Stimulated activated CD4-positive, alpha-beta T cell treated with anti-CD3 and anti-CD28 coated beads, Interleukin-1b, Interleukin-23, amount 100 ng/mL, for 24 hours (primary cell): ENCODE measurements at places on chromosomes 7 and 10.

GRCh38 chr7:100562195-100563099 is 11.3 kb downstream of the SAP25 start:
- DNase-seq = no peak

GRCh38 chr10:127276794-127277462 is 80.5 kb upstream of the INSYN2A start:
- DNase-seq = no peak

GRCh38 chr10:38174336-38174735 is 80.2 kb downstream of the ZNF37A start:
- no peak for DNase-seq

DNA sequence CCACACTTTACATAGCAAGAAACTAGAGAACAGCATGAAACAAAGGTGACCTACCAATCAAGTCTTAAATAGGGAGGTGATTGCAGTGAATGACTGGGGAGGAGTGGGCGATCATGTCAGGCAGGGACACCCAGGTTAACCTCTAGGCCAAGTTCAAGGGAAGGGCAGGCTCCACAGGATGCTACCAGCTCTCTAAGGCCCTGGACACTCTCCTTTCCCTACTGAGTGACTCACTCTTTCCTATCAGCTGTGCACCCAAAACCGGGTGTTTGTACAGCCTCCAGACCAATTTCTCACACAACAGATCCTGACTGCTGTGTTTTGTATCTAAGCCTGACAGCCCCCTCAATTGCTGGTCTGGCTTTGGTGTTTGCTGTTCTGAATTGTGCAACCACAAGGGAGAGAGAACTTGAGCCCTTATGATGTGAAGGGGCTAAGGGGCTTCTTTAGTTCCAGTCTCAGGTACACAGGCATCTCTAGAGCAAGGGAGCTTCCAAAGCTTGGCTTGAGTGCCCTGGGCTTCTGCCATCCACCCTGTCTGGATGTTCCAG is 107.8 kb downstream of the TBXAS1 start:
- DNase-seq = no peak

DNA sequence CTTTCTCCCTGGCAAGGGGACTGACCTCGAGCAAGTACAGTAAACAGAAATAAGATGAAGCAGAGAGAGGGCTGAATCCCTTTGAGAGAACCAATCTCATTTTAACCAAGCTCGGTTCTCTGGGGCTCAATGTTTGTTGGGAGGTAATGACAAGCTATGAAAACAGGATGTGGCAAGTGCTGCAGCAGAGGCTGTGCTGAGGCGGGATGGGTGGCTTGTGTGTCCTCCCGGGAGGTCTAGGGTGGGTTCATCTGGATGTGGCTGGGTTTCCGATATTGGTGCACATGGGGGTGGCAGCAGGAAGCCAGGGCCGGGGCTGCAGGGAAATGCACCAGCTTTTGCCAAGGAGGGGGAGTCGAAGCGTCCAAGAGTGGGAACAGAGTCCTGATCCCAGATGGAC is 84.5 kb downstream of the AOAH start:
- no peak for DNase-seq

GRCh38 chr7:29612596-29612995 is 49.0 kb downstream of the PRR15 start:
- no peak for DNase-seq

GRCh38 chr10:89810908-89811525 is 109.6 kb downstream of the KIF20B start:
- no peak for DNase-seq

GRCh38 chr10:32937911-32938424 is 20.1 kb downstream of the ITGB1 start:
- DNase-seq = no peak

- DNase-seq = no peak
Observed at GRCh38 chr7:115346685-115347084, 424.8 kb downstream of the MDFIC start.

DNA sequence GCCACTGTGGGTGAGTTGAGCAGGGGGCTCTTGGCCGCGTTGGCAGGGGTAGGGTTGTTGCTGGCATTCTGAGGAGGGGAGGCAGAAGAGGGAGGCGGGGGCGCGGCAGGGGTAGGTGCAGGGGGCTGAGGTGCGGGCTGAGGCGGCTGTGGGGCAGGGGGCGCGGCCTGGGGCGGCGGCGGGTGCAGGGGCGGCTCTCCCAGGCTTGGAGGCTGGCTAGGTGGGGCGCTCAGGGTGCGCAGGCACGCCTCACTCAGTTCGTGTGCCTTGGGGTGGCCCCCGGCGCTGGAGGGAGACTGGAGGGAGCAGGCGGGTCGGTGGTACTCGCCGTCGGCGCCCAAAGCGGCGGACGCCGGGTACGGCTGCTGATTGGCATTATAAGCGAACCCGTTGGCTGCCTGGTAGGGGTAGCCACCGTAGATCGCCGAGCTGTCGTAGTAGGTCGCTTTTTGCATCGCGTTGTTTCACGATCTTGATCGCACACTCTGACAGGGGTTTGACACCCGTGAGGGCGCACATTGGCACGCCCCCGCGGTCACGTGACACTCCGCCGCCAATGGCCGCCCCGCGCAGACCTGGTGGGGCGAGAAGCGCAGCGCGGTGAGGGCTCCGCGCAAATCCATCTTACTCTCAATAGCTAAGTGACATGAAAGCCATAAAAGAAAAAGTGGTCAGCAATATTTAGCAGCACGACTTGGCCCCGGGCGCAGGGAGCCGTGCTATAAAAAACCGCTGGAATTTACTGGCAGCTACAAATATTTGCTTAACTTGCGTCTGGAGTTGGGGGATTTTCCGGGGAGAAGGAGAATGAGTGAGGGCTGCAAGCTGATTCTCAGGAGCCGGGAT is 7.9 kb upstream of the HOXA2 start:
- no peak for DNase-seq

DNA sequence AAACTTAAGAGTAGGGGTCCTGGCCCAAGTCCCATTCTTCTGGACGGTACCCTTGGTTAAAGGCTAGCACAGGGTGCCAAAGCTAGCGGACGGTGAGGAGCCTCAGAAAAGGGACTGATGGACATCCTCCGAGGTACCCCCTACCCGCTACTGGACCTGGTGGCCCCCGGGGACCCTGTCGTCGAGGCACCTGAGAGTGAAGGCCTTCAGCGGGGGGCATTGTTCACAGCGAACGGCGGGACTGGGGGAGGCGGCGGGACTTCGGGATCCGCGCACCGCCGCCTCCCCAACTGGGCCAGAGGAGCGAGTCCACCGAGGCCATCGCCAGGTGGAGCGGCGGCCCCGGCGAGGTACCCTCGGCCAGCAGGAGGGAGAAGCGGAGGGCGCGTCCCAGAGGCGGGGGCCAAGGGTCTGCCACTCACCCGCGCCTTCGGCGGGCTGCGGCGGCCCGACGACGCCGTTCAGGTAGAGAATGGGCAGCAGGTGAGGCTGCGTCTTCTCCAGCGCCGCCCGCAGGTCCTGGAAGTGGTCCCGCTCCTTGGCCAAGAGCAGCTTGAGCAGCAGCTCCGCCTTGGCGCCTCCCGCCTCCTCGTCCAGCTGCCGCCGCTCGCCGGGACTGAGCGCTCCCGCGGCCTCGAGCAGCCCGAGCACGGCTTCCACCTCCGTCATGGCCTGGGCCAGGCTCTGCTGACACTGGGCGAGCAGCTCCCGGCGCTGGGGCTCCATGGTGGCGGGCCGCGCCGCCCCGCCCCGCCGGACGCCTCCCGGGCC is 575 bp downstream of the DLG5 start:
- DNase-seq = no peak

- DNase-seq = no peak
Observed at GRCh38 chr10:117075064-117075463, 63.0 kb downstream of the VAX1 start.

- no peak for DNase-seq
Observed at GRCh38 chr7:30646154-30646553, 36.1 kb downstream of the CRHR2 start.

DNA sequence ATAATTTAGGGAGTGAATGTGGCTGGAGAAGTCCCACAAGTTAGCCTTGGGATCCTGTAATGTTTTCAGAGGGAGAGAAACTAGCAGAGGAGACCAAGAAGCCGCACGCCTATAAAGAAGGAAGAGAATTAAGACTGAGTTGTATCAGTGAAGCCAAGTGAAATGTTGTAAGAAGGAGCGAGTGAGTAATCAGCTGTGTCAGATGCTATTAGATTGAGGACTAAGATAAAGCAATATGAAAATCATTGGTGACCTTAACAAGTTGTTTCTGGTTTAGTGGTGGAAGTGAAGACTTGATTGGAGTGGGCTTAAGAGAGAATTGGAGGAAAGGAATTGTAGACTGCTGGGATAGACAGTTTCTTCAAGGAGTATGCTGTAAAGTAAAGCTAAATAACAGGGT is 8.8 kb downstream of the CCSER2 start:
- no peak for DNase-seq

DNA sequence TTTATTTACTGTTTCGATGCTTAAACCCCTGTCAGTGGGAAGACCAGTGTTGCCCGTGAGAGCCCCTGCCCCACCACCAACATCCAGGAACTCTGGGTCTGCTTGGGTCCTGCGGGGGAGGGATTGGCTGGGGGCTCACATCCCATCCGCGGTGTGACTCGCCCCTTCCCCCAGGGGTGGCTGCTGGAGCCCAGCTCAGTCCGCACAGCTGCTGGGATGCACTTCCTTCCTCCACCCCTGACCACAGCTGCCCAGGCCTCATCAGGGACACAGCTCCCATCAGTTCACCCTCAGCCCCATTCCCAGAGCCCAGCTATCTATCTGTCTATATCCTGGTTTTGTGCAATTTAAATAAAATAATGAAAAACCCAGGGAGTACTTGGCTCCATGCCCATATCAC is 54.5 kb downstream of the JAKMIP3 start:
- no peak for DNase-seq

- DNase-seq = no peak
Observed at GRCh38 chr7:131467788-131468187, 88.6 kb downstream of the PODXL start.

DNA sequence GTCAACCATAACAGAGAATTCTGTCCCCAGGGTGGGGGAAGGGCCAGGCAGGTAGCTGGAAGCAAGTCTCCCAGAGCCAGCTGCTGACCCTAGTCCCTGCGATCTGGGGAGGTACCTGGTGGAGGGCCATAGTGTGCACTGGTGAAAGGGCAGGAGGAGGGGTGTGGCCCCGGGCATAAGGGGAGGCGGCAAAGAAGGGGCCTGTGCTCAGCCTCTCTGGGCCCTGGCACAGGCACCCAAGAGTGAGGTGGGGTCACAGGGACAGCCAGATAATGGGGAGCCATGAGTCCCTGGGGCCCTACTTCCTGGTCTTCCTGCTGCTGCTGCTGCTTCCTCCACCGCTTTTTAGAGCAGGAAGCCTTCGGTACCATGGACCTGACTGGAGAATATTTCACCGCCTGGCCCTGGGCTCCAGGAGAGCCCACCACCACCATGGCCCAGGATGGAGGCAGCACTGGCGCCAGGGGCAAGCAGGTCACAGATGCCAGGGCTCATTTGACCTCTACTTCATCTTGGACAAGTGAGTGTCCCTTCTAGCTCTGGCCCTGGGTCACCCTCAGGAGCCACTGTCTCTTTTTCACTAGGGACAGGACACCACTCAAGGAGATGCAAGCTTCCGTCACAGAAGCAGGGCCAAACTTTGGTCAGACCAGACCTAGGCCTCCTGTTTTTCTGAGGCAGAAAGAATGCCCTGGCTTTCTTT is at the start of gene ANTXRL:
Gene ANTXRL, plus strand, starts transcription at position 7 of the 703 bp plus-strand sequence. Its CDS starts 266 bp downstream, at position 273.
- no peak for DNase-seq

DNA sequence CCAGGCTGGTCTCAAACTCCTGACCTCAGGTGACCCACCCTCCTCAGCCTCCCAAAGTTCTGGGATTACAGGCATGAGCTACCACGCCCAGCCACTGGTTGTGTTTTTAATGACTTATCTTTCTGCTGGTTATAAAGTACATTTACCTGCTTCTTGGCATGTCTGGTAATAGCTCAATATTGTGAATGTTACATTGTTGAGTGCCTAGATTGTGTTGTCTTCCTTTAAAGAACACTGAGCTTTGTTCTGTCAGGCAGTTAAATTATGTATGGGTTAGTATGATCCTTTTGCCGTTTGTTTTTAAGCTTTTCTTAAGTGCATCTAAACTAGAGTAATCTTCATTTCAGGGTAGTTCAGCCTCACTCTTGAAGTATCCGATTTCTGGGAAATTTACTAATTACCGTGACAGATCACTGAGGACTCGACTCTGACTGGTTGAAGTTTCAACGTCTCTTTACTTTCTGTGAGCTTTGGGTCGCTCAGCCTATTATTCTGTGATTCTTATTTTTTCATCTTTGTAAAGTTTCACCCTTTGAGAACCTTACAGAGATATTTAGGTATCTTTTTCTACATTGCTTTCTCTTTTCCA is 617.4 kb downstream of the SORCS1 start:
- no peak for DNase-seq

DNA sequence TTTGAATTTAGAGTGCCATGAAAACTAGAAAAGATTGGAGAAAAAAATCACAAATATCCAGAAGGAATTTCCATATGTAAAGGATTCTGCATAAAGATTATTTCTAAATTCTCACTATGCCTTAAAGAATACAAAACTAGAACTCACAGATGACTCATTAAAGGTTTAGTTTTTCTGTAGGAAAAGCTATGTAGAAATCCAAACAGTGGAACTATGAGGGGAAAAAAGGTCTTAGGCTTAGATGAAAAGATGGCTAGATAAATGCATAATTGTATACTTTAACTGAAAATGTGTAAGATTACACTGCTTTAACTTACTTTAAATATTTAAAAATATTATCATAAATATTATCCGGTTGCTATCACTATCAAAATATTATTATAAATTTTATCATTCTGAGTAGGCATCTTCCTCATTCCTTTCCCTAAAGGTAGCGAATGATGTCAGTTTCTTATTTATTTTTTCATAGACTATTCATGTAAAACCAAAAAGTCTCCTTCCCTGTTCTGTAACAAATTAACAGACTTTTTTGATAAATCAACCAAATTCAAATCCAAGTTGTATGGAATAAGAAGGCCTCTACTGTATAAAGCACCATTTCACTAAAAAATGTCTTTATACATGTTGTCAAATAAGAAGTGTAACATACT is 69.1 kb upstream of the COMTD1 start:
- DNase-seq = no peak

GRCh38 chr10:28248092-28248491 is 54.8 kb downstream of the MPP7 start:
- no peak for DNase-seq

DNA sequence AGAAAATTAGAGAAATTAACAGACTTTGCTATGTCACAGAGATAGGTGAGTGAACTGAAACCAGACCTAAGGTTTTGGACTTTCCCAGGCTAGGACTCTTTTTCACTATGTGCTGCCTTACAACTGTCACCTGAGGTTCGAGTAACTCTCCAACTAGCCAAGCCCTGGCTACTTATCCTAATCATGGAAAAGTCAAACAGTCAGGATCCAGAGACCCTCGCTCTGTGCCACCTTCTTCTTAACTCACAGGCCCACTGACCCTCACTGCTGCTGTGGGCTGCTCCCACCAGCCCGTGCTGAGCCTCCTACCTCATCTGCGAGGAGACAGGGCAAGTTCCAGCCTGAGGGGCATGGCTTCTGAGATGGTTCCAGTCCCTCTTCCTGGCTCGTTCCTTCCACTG is 211.4 kb upstream of the KLF14 start:
- no peak for DNase-seq
